ENCODE measurements at places on chromosomes 6 and 20.

GRCh38 chr20:1587781-1588532 is 30.5 kb upstream of the SIRPD start:
- no peak for DNase-seq

DNA sequence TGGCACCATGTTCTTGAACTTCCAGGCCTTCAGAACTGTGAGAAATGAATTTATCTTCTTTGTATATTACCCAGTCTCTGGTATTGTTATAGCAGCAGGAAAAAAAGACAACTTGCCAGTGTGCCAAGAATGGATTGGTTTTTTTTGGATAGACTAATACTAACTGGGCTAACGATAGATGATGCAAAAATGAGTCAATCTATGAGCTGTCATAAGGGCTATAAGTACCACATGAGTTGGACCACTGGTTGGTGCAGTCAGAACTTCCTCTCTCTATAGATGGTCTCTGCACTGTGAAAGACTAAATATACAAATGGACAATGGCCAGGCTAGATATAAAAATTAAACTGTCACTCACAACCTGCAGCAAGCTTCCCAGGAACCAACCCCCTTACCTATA is 87.6 kb upstream of the COL21A1 start:
- no peak for DNase-seq

DNA sequence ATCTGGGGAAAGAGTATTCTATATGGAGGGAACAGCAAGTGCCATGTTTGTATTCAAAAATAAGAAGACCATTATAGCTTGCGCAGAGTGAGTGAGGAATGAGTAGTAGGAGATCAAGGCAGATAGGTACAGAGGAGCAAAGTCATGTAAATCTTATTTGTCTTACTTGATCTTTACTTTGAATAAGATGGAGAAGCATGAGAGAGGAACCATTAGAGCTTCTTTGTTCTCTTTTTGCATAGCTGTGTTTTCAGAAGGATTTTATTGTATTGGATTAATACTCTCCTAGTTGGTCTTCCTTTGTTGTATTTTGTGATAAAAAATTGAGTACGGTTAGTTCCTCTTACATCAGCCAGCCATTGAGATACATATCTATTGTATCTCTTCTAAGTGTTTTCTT is 88.4 kb downstream of the SCAF8 start:
- no peak for DNase-seq

DNA sequence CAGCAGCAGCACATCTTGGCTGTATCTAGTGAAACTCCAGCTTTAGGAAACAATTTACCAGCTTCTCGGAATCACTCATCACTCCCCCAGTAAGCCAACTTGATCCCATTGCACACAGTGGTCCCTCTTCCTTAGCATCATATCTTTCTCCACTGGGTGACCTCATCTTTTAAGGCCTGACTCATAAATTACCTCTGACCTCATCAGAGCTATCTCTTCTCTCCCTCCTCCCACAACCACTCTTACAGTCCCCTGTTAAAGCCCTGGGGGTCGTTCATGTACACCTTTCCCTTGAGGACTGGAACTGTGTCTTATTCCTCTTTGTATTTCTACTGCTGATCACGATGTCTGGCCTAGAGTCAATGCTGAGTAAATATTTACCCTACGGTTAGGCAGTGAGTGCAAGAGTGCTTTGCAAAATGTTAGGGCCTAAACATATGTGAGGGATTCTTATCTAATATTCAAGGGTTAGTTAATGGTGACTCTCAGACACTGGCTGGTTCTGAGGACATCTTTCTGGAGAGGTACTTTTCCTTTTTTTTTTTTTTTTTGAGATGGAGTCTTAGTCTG is 187.2 kb downstream of the LRFN2 start:
- DNase-seq = no peak

DNA sequence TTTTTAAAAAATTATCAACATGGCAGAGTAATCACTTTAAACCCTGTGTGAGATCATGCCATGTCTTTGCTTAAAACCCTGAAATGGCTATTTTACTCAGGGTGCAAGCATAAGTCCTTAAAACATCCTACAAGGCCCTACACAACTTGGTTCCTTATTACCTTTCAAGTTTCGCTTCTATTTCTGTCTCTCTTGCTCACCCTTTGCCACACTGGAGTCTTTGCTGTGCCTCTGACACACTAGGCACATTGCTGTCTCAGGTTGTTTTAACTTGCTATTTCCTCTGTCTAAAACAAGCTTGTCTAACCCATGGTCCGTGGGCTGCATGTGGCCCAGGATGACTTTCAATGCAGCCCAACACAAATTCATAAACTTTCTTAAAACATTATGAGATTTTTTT is 55.6 kb downstream of the KIAA0408 start:
- no peak for DNase-seq

DNA sequence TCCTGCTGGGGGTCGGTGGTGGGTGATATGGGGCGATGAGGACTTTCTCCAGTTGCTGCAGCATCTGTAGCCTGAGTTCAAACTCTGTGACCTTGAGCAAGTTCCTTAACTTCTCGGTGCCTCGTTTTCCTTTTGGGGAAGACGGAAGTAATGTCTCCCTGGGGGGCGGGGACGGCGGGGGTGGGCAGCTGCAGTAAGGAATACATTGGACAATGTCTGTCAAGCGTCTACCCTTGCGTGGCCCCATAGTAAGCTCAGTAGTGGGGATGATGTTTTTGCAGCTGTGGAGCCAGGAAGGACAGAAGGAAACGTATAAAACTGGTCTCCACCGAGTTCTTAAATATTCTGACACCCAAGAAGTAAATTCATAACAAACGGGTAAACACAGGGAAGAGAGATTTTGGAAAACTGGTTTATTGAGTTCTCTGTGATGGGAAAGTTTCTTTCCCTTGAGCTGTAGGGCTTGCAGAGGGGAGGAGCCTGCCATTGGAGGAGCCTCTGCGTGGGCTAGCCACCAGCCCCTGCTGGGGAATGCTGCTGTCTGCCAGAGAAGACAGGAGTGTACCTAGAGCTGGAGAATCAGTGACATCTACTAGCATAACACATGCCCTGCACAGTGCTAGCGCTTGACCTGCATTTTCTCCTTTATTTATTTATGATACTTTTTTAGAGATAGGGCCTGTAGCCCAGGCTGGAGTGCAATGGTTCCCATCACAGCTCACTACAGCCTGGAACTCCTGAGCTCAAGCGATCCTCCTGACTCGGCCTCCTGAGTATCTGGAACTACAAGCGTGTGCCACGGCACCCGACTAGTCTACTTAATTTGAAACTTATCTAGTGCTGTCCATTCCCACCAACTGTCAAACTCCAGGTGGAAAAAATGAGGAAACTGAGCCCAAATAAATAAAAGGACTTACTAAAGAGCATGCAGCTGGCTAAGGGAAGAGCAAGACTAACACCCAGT is 1.2 kb upstream of the ACSS1 start:
- DNase-seq = no peak

DNA sequence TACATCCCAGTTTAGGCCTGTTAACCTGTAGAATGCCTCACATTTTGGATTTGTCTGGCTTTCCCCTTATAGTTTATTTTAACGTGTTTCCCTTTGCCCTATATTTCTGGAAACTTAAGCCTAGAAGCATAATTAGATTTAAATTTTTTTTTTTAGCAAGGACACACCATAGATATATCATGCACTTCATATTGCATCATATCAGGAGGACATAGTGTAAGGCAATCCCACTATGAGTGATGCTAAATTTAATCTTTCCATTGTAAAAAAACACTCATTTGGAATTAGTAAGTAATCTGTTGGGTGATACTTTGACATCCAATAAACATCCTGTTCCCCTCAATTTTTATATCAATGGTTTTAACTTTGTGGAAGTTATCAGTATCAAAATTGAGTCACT is 10.3 kb upstream of the FAXC start:
- DNase-seq = no peak

DNA sequence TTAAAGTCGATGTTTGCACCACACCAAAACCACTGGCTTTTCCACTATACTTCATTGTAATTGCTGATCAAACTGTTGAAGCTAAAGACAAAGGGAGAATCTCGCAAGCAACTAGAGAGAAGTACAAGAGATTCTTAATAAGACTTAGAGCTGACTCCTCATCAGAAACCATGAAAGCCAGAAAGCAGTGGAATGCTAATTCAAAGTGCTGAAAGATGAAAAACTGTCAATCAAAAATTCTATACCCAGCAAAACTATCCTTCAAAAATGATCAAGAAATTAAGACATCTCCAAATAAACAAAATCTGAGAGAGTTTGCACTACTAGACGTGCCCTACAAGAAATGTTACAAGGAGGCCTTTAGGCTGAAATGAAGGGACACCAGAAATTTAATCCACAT is 52.6 kb downstream of the CD83 start:
- DNase-seq = no peak

- no peak for DNase-seq
Measured at GRCh38 chr20:37530696-37531095, 3.0 kb upstream of the BLCAP start.

DNA sequence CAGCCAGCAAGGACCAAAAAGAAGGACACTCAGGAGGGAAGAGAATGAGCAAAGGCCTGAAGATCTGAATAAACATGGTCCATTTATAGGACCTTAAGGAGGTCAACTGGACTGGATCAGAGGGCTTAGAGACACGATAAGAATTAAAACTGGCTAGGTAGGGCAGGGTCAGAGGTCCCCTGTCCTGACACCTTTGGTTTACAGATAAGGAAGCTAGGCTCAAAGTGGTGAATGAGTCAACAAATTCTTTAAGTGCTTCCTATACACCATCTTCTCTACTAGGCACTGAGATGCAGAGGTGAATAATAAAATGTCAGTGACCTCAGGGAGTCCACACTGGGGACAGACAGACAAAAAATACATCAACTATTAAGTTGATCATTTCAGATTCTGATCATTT is 70.3 kb downstream of the HIVEP2 start:
- DNase-seq = no peak

DNA sequence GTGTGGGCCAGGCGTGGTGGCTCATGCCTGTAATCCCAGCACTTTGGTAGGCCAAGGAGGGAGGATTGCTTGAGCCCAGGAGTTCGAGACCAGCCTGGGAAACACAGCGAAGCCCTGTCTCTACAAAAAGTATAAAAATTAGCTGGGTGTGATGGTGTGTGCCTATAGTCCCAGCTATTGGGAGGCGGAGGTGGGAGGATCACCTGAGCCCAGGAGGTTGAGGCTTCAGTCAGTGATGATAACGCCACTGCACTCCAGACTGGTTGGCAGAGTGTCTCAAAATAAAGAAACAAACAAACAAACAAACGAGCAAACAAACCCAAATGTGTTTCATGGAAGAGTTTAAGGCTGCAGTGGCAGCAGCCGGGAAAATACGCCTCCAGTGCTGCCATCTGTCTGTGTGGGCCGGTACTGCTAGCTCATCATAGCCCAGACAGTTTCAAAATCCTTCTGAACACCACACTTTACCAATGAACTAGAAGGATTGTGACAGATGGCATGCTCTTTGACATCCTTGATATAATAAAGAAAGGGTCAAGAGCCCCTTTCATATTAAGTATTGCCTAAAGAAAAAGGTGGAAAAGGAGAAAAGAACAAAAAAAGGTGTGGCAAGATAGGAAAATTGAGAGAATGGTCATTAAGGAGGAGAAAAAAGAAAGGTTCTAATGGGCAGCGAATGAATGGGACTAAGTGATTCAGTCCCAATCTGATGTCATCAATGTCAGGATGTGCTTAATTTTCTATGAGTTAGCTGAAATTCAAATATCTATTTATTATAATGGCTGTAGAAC is 298.6 kb downstream of the SYNE1 start:
- DNase-seq = no peak

DNA sequence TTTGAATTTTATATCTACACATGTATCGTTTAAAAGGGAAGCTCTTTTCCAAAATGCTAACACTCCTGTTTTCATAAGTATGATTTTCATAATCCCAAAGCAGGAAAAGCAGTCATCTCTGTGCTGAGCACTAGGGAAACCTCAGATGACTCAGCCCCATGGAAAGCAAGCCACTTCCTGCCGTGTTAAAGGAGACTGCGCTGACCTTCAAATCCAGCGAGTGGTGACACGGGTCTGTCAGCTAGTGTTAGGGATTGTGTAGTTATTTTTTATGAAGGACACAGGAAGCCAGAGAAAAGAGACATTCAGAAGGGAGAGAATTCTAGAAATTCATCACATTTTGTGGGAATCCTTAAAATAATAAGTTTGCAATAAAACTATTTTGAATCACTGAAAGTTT is 57.0 kb upstream of the CD93 start:
- DNase-seq = peak; percentile 53

- no peak for DNase-seq
Measured at GRCh38 chr6:55450005-55450404, 122.7 kb downstream of the GFRAL start.

- no peak for DNase-seq
Measured at GRCh38 chr6:155693573-155694418, 238.2 kb upstream of the NOX3 start.

DNA sequence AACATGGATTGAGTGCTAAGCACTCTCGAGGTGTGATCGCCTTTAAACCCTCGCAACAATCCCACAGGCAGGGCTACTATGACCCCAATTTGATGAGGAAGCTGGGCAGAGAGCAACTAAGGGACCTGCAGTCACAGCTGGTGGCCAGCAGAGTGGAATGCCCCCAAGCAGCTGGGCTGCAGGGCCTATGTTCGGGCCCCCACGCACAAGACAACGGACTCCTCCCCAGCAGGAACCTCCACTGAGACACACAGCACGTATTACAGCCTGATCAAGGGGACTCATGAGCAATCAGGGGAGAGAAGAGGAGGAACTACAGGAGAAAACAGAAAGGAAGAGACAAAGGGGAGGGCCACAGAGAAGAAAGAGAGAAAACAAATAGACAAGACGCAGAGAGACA is 21.7 kb downstream of the CST7 start:
- no peak for DNase-seq

DNA sequence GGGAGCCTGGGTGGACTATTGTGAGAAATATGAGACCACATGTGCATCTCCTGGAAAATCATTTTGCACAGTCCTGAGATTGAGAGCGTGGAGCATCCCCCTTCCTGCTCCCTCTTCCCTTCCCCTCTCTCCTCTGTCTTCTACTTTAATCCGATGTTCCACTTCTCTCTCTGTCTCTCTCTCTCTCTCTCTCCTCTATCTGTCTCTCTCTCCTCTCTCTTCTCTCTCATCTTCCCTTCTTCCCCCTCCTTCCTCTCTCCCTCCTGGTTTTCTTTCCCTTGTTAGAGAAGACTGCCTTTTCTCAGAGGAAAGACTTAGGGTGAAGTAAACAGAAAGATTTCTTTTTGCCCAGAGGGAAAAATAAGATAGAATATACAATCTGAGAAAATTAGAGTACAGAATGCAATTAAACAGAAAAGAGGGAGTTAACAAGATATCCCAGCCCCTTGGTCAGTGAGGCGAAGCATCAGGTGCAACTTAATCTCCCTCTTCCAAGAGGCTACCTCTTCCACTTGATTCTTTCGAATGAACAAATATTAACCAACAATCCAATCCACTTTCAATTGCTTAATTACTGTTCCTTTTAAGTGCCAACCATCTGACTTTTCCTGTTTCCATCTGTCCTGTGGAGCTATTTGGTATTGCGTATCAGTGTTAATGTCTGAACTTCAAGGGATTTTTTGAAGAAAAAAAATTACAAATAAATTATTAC is 14.6 kb downstream of the KHDC1 start:
- DNase-seq = no peak

DNA sequence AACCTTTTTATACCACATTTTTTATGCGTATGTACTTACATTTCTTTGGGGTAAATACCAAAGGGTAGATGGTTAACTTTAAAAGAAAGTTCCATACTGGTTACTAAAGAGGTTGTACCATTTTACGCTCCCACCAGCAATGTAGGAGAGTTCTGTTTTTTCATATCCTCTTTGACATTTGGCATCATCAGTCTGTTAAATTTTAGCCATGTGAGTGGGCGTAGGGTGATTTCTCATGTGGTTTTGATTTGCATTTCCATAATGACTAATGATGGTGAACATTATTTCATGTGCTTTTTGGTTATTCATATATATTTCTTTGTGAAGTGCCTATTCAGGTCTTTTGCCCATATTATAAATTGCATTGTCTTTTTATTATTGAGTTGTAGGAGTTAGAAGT is 194.2 kb downstream of the PRL start:
- no peak for DNase-seq
